ENCODE measurements at places on chromosomes 1 and 21.

GRCh38 chr21:34615487-34615814 lies 538 bp upstream of the RCAN1 start:
- no peak for DNase-seq

GRCh38 chr1:94032637-94033036 lies 88.3 kb downstream of the ABCA4 start:
- no peak for DNase-seq

DNA sequence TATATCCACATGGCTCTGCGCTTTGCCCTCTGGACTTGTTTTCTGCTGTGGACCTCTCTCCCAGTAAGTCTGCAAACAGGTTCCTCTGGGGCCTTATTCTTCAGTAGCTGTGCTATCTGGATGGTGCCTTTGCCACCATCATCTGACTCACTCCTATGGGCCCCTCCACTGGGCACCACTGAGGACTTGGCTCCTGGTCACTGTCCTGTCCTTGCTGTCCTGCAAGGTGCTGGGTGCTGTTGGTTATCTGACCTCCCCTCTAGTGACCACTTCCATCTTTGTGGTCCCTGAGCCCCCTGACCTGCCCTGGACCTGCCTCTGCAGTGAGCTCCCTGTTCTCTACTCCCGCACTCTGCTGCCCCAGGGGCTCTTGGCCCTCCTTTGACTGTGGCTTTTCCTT lies 6.7 kb downstream of the CNIH3 start:
- DNase-seq: no peak

DNA sequence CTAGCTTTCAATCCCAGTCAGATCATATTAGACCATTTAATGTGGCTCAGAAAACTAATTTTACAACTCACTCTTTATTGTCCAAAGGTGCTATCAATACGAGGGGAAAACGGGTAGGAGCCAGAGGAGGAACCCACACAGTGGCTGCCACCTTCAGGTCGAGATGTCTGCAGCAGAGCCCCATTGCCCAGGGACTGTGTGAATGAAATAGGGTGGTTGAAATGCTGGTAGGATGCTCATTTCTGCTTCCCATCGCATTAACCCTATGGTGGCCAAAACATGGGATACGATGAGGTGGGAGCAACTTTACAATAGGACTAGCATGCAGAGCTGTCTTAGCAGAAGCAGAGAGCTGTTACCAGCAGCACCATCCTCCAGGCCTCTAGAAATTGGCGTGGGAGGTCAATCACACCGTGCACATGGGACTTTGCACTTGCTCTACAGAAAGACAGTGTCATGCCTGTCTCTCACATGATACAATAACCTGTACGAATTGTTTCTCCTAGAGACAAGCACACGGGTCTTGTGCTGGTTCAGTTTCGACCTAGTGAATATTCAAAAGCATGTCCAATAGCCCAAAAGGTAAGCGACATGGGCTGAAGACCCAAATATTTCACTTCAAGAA lies 69.5 kb upstream of the DESI2 start:
- no peak for DNase-seq

GRCh38 chr1:226410958-226411357 lies 3.1 kb upstream of the PARP1 start:
- DNase-seq: no peak

GRCh38 chr1:21952786-21953520 lies 15.8 kb upstream of the HSPG2 start:
- DNase-seq: no peak

DNA sequence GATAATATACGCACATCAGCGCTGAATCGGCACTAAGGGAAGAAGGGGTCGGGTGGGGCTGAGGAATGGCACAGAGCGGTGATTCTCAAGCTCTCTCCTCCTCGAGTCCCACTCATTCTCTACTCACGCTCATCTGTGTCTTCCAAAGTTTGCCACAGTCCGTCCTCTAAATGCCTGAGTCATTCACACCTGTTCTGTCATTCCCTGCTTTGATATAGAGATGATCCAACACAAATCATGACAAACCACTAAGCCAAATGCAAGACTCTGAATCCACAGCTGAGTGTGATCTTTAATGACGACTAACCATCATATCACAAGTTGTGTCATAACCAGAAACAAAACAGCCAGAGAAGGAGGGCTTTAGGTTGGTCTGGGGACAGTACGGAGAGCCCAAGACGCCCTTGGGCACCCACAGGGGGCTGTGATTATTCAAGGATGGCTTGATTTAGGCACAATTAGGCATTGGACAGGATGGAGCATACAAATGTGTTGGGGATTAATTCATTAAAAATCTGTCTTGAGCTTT lies 501.5 kb downstream of the KIF26B start:
- no peak for DNase-seq

DNA sequence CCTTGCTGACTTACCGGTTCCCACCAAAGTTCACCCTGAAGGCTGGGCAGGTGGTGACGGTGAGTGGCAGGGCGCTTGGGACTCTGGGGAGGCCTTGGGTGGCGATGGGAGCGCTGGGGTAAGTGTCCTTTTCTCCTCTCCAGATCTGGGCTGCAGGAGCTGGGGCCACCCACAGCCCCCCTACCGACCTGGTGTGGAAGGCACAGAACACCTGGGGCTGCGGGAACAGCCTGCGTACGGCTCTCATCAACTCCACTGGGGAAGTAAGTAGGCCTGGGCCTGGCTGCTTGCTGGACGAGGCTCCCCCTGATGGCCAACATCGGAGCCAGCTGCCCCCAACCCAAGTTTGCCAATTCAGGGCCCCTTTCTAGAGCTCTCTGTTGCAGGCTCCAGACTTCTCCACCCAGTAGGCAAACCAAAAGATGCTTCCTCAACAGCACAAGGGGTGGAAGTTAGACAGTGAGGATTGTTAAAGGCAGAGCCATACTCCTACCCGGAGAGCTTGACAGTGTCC lies 16.4 kb upstream of the SEMA4A start:
- DNase-seq: no peak
